Activated CD4-positive, alpha-beta T cell treated with anti-CD3 and anti-CD28 coated beads, Interleukin-2, amount 50 U/mL, for 1 hour (primary cell): ENCODE measurements at places on chromosomes 13 and 19.

DNA sequence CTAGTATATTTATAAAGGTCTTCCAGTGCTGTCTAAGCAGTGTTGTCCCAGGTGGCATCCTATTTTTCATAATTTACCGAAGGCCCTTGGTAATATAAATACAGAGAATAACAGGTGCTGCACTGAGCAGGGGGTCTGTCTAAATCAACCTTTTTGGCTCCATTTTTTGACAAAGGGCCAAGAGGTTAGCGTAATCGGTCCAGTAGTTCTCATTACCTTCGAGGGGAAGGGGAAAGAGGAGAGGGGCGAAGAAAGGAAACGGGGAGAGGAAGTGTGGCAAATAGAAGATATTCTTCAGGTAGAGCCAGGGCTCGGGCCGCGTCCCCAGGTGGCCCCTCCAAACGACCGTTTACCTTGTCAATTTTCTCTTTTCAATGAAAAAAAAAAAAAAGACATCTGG is 749 bp upstream of the PAN3 start:
- no peak for DNase-seq

GRCh38 chr13:105612541-105612940 is 922.9 kb downstream of the EFNB2 start:
- no peak for DNase-seq

- DNase-seq: no peak
Measured at GRCh38 chr13:37173214-37173613, 67.8 kb upstream of the CSNK1A1L start.

DNA sequence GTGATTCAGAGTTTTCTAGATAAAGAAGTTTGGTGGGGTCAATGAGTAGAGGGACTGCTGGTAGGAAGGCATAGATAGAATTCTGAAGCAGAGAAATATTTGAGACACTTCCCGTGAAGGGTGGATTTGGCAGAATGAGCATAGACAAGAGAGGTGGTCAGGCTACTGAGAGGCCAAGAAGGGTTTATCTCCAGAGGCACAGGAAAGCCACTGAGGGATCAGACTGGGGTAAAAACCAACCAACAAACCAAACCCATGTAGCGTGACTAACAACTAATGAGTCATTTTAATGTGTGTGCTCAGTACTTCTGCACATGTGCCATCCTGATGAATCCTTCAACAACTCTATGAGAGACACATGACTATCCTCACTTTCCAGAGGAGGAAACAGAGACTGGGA is 60.0 kb upstream of the SERP2 start:
- DNase-seq: no peak

GRCh38 chr13:41751734-41752445 is 209.0 kb downstream of the VWA8 start:
- DNase-seq: no peak
